Kidney (tissue), 22 donors: ENCODE measurements at places on chromosomes 6 and 20. TPM values are rescaled to one million over a fixed set of nuclear protein-coding genes. Genes with fewer than 3 reads are reported as not detected.

DNA sequence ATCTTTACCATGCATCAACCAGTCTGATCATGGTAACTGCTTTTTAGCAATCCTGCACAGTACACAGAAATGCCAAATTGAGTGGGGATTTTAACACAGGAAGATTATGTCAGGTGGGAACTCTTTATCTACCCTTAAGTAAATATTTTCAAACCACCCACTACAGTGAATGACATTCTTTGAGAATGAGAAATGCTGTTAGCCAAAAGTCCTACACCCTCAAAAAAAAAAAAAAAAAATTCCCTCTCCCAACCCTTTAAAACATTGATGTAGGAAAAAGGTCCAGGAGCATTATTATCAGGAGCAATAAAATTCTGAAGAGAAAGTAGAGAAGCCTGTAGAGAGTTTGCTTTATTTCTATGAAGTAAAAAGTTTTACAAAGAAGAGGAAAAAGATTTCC lies 307.2 kb upstream of the THEMIS start:
- no peak for DNase-seq

Gene CENPQ
- 4.2 TPM for total RNA-seq

DNA sequence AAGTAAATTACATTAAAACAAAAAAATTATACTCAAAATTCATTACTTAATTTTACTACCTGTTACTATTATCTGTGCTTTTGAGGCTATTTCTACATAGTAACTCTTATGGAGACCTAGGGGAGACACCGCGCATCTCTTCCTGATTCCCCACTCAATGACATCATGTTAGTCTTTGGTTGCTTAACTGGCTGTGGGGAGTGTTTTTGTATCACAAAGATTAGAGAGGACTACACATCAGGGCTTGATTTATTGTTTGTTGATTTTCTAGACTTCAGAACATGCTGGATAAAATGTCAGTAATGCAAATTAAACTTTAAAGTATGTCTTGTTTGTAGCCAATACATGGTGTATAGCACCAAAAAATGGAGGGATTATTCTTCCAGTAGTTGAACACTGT lies 26.0 kb downstream of the SLC2A10 start:
- DNase-seq = no peak

GRCh38 chr6:146884728-146885127 lies 286.0 kb downstream of the ADGB start:
- peak; percentile 53 for DNase-seq
